ENCODE measurements at places on chromosomes 2 and 18. TPM values are rescaled to one million over a fixed set of nuclear protein-coding genes. Genes with fewer than 3 reads are reported as not detected.

DNA sequence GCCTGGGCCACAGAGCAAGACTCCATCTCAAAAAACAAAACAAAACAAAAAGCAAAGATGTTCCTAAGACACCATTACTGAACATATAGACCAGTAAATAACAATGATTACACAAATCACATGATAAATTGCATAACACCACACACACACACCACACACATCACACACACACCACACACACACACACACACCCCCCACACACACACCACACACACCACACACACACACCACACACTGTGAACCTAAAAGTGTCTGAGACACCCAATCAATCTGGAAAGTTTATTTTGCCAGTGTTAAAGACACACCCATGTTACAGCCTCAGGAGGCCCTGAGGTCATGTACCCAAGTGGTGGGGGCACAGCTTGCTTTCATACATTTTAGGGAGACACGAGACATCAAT lies 62.6 kb upstream of the ASAP2 start:
- no peak for DNase-seq

DNA sequence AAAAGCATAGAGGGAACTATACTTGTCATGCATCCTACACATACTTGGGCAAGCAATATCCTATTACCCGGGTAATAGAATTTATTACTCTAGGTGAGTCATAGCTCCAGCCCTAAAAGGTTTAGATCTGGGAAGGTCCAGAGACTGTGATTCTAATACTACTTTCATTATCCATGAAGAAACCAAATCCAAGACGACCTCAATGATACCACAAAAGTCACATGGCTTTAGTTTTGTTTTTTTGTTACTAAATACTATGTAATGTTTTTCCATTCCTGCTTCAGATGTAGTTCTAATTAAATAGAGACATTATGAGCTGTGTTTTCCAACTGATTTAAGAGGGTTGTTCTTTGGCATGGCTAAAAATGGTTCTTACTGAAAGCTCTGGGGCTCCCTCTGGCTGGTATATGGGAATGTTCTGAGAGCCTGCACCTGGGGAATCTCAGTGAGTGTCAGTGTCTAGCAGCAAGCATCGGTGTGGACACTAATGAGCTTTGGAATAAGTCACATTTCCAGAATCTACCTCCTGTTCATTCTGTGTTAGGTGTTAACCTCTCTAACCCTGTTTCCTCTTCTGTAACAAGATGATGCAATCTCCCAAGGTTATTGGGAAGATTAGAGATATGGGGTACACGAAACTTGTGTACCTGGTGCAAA lies 20.5 kb upstream of the IL1RL2 start:
- DNase-seq = no peak

GRCh38 chr2:201644001-201644400 lies 698 bp upstream of the TMEM237 start:
- no peak for DNase-seq

DNA sequence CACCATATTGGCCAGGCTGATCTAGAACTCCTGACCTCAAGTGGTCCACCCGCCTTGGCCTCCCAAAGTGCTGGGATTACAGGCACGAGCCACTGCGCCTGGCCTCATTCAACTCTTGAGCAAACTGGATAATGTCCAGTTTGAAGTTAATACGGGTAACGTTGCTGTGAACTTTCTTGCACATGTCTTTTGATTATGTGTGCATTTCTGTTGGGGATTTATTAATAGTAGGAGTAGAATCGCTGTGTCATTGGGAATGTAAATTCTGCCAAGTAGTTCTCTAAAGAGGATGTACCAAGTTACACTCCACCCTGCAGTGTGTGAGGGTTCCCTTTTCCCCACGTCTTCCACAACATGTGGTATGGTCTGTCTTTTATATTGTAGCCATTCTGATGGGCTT lies 6.2 kb downstream of the IMPA2 start:
- DNase-seq = peak; percentile 44

DNA sequence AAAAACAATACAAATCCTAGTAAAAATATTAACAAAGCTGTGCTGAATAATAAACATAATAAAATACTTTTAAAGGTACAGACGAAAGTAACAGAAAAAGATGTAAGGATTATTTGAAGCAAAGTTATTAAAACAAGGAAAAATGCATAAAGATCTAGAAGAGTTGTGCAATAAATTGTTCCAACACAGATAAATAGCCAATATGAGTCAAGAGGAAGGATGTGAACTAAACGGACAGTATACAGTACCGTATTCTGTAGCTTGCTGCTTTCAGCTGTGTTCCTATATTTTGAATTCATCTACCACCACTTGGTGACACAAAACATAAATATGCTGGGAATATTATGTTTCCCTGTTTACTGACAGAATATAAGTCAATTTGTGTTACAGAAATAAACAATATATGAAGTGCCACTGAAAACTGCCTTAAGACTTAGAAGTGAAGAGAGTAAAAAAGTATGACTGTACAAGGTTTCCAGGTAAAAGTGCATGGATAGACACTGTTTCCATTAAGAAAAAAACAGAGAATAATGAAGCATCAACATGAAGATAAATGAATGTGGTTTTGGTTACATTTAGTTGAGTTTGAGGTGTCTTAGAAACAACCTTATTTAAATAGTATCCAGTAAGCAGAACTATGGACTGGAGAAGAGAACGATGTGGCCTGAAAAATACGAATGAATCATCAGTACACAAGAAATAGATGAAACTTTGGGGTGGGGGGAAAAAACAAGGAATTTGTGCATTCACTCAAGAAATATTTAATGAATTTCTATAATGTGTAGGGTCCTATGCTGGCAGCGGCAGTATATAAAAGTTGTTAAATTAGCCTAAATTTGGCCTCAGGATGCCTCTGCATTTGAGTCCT lies 13.1 kb downstream of the PPP3R1 start:
- no peak for DNase-seq

DNA sequence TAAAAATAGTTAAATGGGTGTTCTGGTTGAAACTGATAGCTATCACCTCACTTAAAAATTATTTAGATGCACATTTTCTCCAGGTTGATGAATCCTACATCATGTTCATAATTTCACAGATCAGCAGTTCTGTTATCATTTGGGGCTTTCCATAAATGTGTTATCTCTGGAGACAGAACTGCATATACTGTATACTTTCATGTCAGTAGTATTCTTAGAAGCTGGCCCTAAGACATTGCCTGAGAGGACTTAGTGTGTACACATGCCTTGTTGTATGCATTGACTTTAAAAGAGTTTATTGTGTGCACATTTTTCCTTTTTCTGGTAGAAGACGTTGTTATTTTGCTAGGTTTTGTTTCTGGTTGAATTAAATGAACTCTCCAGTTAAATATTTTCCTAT lies 41.0 kb downstream of the PIK3C3 start:
- DNase-seq = no peak

DNA sequence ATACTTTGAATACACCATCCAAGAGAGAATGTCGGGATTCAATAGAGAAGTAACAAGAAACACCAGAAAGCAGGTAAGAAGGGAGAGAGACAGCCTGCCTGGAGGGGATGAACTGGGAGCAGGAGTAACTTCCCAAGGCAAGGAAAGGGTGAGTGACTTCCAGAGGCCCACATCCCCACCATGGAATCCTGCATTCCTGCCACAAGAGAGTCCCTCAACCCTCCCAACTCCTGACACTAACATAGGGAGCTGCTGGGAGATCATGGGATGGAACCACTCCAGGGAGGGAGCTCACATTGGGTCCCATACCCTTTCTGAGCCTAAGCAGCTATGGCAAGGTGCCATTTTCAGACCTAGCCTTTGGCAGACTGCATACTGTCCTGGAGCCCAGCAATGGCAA lies 5.5 kb upstream of the TMEM163 start:
- DNase-seq = no peak

DNA sequence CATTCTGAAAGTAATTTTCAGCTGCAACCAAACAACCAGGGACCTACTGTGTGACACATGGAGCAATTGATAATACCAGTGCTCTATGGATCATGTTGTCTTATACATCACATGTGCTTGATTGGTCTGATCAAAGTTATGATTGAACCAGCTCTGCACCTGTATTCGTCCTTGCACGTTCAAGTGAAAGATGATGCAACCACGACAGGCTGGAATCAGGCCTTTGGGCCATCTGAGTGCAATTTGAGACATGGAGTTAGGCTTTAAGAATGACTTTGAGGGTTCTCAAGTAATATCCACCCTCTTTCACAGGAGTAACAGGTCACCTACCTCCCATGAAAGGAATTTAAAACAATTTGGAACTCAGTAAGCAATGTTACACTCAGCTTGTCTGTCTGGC lies 165.2 kb downstream of the SLC8A1 start:
- no peak for DNase-seq

DNA sequence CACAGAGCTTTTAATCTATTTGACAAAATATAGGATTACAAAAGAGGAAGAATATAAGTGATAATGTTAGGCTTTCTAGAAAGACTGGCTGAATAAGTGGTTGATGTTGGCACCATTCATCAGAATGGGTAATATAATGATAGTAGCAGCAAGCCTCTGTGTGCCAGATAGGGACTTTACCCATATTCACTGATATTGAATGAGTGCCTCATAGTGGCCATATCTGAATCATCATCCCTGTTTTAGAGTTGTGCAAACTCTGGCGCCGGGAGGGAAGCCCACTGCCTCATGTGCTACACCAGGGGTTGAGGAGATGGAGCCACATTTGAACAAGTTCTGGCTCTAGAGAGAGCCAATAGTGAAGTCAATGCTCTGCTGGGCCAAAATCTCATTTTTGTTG lies 368.7 kb upstream of the CRIM1 start:
- no peak for DNase-seq

DNA sequence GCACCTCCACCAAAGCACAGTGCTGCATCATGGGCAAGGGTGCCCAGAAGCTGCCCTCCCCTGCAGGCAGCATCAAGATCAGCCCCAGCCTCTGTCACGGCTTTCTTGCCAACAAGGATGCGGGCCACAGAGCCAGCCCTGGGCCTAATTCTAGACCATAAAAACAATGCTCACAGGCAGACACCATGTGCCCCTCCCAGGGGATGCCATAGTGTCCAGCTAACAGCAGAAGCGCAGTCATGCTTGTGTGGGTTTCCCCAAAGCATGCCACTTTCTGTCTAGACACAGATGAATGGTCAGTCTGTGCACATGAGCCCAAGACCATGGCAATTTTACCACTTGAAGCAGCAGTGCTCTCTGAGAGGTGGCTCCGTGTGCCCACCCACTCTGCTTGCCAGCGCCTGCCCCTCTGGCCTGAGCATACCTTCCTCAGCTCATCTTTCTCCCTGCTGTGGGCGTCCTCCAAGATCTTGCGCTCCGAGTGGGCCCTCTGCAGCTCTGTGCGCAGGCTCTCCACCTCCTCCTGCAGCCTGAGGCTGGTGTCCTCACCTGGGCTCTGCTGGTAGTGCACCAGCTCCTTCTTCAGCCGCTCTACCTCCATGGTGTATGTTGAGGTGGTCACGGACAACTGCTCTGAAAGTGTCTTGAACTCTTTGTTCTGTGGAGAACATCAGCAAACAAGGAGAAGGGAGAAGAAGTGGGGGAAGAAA lies 81.3 kb upstream of the ACAA2 start:
- DNase-seq = no peak

DNA sequence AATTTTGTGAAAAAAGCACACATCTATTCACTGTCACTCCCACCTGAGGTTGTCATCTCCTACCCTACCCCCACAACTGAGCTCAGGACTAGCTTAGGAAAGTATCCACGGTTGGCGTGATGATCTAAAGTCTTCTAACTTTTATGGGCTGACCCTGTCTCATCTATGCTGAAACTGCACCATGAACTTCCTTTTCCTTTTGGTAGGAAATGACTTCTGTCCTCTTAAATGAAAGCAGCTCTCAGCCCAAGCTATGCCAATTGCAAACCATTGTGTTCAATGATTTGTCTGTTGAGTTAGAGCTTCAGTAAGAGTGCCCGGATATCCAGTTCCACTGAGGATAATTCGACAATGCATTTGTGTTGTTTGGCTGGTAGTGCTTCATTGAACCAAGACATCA lies 52.7 kb downstream of the ARHGAP25 start:
- no peak for DNase-seq

DNA sequence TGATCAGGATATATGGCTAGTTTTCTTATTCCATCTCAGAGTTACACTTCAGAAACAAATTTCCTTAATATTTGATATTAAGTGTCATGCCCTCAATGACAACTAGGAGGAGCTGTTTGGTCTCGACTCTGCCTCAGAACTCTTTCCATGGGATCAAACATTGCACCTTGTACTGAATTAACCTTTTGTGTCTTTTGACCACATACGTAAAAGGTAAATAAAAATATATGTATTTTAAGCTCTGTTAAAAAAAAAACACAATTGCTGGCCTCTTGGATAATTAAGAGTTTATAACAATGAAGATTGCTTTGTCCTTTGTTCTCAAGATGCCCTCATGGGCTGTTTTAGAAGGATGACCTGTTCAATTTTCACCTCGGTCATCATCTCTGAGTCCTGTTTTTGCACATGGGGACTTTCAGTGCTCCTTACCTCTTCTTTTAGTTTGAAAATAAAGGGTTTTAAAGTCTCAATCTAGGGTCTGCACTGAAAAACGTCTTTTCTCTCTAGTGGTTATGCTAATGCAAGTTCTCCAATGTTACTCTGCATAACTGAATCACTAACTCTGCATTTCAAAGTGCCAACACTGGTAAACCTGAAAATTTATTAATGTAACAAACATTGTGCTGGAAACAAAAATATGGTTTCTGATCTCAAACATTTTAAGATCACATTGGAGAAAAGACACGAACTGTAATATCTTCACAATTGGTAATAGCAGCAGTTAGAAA lies 18.8 kb upstream of the FN1 start:
- DNase-seq = no peak

DNA sequence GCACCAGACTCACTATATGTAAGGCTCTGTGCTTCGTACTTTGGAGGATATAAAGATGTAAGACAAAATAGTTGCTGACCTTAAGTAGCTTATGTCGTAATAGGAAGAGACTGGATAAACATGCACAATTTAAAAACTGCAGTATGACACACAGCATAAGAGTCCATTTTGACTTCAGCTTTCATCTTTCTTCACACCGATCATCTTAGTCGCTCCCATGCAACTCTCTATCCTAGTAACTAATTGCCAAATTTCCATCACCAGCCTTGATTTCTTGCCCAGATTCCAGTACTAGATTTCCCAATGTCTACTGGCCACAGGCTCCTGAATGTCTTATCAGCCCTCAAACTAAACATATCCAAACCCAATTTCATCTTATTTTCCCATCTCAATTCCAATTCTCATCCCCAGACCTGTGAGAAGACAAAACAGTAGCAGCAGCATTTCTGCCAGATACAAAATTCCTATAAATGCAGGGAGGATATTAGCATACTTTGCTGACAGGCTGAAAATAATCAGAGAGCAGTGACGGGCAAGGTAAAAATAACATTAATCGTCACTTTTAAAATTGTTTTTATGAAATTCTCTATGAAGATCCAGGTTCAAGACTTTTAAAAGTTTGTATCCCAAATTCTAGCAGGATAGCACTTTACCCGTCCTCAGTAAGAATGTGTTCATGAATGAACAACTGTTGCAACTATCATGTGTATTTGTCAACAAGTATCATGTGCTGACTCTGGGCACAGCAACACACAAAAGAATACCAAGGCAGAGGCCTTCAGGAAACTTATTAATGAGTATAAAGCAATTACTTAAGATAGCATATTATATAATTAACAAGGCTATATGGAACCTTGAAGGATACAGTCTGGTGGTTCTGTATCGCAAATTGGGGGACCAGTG lies 42.2 kb downstream of the KIDINS220 start:
- DNase-seq = no peak

GRCh38 chr2:132958887-132959286 lies 288.9 kb upstream of the LYPD1 start:
- no peak for DNase-seq

Gene ALPI
- total RNA-seq = not detected

Gene AKAIN1
- 0.88 TPM for total RNA-seq

Gene TTN
- total RNA-seq = 1.1 TPM

Gene SOWAHC
- 21.3 TPM for total RNA-seq

Gene ATOH8
- total RNA-seq = 28.0 TPM

Gene SERPINB3
- not detected for total RNA-seq

Gene PKDCC
- 14.2 TPM for total RNA-seq
